Bronchial epithelial cell (primary cell): ENCODE measurements at places on chromosomes 13 and 19.

DNA sequence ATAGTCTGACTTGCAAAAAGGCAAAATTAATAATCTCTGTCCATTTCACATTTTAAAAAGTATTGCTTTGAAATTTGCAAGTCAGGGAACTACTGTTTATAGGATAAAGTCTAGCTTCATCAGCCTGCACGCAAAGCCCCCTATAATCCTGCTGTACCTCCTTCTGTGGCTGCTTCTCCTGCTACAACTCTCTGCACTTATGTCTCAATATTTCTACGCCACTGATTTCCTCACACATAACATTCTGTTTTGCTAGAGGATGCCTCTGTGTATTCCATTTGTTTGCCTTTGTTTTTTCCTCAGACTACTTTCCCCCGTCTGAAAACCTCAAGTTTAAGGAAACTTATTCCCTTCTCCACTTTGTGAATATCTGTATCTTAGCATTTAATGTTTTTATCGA is 389.9 kb downstream of the RFC3 start:
- no peak for DNase-seq

GRCh38 chr13:109872864-109873263 is 86.5 kb upstream of the IRS2 start:
- no peak for DNase-seq

DNA sequence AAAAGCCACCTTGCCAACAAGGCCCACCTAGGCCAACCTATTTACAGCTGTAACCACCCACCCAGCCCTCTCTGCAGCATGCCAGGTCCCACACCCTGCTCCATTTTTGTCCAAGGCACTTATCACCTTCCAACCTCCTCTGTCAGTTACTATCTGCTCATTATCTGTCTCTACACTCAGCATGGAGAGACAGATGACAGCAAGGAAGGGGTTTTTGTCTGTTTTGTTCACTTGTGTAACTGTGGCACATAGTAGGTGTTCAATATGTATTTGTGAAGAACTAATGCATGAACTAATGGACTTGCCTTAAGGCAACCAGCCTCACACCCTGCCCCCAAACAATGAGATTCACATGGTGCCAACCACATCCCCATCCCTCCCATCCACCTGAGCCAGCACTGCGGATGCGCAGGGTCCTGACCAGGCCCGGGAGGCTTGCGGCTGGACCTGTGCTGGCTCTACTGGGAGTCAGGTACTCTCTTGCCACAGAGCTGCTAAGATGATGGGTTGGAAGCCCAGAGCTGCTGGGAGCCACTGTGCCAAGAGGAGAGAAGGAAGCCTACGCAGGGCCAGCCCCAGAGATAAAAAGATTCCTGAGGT is 17.3 kb downstream of the DEDD2 start:
- DNase-seq, result no peak

GRCh38 chr13:32988608-32989289 is 27.5 kb upstream of the KL start:
- no peak for DNase-seq

GRCh38 chr19:45767881-45768654 is 984 bp downstream of the SIX5 start:
- DNase-seq, result peak; percentile 40
